Fibroblast of skin of back (primary cell): ENCODE measurements at places on chromosomes 1 and 21.

GRCh38 chr1:13753636-13754402, 53.8 kb downstream of the PRDM2 start:
- DNase-seq = no peak

GRCh38 chr1:198497326-198498102, 43.0 kb downstream of the ATP6V1G3 start:
- DNase-seq = peak; percentile 73

- no peak for DNase-seq
These were observed 55.5 kb downstream of the TLR5 start for GRCh38 chr1:223087291-223088255.

DNA sequence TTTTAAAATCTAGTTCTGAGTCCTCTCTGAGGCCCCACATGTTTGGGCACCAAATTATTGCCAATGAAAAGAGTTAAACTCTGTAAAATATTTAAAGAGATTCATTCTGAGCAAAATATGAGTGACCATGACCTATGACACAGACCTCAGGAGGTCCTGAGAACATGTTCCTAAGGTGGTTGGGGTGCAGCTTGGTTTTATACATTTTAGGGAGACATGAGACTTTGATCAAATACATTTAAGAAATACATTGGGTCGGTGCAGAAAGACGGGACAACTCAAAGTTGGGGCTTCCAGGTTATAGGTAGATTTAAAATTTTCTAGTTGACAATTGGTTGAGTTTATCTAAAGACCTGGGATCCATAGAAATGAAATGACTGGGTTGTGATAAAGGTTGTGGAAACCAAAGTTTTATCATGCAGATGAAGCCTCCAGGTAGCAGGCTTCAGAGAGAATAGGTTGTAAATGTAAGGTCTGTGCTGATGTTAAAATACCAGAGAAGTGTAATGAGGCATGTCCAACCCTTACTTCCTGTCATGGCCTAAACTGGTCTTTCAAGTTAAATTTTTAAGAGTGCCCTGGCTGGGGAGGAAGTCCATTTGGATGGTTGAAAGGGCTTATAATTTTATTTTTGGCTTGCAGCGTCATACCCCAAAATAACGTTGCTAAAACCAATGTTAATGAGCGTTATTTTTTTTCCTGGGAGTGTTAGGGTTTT, 274.9 kb downstream of the NUF2 start:
- no peak for DNase-seq

DNA sequence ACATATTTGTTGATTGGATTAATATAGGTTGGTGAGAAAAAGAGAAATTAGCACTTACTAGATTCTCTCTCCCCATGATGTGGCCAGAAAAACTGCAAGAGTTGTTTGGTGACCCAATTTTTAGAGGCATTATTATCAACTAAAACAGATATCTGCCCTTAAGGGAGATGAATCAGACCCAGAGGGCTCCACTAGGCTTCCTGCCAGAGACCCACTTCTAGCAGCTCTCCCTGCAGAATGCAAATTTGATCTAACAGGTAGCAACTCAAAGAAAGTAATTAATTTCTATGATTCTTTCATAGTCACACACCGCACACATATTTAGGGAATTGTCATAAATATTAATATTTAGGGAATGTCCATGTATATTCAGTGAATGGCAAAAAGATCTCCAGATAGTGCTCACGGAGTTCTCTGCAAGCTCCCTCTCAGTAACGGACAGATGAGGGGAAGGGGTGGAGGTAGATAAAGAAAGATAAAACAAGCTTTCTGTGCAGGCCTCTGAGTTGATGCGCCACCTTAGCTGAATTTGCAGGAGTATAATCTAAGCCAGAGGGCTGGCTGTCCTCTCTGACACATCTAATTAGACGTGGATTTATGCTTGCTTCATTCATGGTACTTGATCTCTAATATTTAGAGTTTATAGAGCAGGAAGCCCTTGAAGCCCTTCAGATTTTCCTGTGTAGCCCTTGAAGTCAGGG, 84.1 kb upstream of the CCDC190 start:
- DNase-seq = peak; percentile 12

DNA sequence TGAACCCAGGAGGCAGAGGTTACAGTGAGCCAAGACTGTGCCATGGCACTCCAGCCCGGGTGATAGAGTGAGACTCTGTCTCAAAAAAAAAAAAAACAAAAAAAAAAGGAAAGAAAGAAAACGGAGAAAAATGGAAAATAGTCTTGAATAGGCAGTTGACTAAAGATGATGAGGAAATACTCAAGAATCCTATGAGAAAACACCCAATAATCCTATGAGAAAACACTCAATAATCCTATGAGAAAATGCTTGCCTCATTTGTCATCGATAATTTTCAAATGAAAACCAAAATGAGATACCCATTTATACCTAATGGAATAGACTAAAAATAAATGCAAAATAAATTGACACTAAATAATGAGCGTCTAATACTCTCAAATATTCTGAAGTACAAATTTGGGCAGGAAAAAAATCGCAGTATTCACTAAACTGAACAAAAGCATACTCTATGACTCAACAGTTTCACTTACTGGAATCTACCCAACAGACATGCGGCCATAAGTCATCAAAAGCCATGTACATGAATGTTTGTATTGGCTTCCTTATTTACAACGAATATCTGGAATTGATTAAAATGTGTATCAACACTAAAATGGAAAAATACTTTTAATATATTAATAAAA, 733.9 kb upstream of the CHRM3 start:
- DNase-seq = peak; percentile 94

DNA sequence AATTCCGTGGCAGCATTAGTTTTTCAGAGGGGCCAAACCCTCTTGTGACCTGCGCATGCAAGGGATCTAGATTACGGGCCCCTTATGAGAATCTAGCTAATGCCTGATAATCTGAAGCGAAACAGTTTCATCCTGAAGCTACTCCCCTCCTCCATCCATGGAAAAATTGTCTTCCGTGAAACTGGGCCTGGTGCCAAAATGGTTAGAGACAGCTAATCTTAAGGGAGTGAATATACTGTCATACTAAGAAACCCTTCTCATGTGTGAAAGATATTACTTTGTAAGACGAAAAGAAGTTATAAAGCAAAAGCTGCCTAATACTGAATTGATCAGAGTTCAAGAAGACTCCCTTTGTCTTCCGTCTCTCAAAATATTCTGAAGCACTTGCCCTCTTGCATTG, 166.3 kb downstream of the DUSP10 start:
- DNase-seq = peak; percentile 19
